Memory B cell (primary cell): ENCODE measurements at places on chromosomes 7 and 10.
A peak's percentile ranks its signal among the peaks of the same experiment; 100 is the strongest.

DNA sequence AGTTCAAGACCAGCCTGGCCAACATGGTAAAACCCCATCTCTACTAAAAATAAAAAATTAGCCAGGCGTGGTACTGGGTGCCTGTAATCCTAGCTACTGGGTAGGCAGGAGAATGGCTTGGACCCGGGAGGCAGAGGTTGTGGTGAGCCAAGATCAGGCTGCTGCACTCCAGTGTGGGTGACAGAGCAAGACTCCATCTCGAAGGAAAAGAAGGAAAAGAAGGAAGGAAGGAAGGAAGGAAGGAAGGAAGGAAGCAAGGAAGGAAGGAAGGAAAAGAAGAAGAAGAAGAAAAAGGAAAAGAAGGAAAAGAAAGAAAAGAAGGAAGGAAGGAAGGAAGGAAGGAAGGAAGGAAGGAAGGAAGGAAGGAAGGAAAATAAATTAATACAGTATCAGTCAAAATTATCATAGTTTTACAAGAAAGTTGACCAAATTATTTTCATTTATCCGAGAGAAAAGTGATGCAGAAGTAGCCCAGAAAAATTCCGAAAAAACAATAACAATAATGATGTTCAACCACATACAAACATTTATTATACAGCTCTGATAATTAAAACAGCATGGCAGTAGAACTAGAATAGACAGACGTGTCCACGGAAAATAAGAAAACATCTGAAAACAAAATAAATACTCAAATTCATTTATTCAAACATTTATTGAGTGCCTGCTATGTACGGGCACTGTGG is 292.4 kb upstream of the MKLN1 start:
- no peak for DNase-seq

GRCh38 chr10:43958071-43958432 is 309.4 kb upstream of the ZNF32 start:
- DNase-seq = no peak

- no peak for DNase-seq
These were observed 25.5 kb downstream of the ANLN start for GRCh38 chr7:36415144-36415543.

DNA sequence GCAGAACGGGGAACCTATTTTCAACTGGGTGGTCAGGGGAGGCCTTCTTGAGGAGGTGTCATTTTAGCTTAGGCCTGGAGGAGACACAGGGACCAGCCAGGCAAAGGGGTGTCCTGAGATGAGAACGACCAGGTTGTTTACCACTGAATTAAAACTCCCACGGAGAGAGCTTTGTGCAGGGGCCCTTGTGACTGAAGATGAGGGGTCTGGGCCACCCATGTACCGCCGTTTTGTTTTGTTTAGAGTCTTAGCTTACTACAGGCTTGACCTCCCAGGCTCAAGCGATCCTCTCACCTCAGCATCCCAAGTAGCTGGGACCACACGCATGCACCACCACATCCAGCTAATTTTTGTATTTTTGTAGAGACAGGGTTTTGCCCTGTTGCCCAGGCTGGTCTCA is 80.4 kb downstream of the FAM171A1 start:
- no peak for DNase-seq

DNA sequence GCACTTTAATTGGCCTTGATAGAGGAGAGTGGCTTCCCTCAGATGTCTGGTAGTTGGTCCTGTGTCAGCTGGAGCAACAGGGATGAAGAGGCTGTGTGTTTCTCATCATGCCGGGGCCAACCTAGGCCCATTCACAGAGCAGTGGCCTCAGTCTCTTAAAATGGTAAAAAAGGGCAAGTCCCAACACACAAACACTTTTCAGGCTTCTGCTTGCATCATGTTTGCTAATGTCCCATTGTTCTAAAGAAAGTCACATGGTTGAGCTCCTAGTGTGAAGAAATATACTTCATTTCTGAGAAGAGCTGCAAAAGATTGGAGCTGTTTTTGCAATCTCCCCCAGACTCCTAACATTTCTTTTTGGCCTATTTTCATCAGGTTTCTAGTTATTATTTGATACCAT is 40.6 kb upstream of the RBAK start:
- no peak for DNase-seq

DNA sequence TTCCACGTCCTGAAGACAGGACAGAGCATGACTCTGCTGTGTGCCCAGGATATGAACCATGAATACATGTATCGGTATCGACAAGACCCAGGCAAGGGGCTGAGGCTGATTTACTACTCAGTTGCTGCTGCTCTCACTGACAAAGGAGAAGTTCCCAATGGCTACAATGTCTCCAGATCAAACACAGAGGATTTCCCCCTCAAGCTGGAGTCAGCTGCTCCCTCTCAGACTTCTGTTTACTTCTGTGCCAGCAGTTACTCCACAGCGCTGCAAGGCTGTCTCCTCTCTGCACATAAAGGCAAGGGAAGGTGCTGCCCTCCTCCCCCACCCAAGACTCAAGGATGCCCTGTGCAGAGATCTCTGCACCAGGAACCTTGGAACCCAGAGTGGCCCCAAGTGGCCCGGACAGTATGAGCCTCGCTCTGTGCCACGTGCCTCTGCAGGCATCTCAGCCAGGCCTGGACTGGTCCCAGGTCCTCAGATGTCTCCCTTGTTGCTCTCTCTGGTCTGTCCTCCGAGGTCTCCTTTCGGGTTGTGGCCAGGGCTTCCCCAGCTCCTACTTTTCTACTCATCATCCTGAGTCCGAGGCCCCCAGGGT is 230.3 kb upstream of the PRSS58 start:
- no peak for DNase-seq

- DNase-seq = no peak
These were observed 13.8 kb upstream of the KMT2E start for GRCh38 chr7:105000200-105000599.

- DNase-seq = no peak
These were observed 70.1 kb downstream of the TNS3 start for GRCh38 chr7:47511699-47512370.

DNA sequence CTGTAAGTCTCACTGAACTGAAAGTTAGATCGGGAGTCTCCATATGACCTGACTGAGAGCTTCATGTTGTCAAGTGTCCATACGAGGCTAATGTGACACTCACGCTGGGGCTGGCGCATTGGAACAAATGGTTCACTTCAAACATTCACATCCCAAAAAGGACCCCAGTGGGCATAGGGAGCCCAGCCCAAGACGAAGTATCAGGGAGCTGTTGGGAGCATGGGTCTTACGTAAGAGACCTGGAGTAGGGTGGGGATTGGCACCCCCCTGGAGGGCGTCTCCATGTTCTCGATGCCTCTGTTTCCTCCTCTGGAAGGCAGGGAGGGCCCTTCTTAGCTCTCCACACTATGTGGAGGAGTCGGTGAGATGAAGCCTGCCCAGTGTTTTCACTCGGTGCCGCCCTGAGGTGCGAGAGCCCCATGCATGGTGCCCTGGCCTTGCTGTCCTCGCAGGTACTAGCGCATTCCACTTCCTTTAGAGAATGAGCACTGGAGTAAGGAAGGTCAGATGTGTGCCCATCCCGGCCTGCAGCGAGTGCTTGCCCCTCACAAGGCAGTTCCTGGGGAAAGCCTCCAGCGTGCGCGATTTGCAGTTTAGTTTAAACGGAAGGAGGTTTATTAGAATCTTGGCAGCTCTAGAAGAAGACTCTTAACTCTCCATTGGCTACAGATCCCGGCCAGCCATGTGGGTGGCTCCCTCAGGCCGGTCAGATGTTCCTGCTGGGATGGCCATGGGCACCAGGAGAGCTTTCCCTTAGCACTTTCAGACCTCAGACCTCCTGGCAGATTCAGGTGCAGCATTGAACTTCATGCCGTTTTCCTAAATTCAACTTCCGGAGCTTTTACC is 64.4 kb downstream of the PTPRE start:
- no peak for DNase-seq

DNA sequence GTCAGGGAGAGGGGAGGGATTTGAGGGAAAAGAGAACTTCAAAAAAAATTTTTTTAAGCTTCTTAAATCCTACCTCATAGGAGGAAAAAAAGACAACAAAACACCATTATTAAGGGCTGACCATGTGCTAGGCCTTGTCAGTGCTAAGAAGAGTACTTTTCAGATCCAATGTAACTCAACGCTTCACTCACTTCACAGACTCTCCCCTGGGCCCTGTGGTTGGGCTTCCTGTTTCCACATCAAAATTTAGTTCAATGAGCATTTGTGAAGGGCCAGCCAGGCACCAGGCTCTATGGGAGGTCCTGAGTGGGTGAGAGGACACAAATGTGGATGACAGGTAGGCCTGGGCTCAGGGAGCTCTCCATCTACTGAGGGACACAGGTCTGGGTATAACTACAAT is 249.8 kb downstream of the PTEN start:
- DNase-seq = no peak

GRCh38 chr7:28609608-28610007 is 197.3 kb downstream of the CREB5 start:
- no peak for DNase-seq

DNA sequence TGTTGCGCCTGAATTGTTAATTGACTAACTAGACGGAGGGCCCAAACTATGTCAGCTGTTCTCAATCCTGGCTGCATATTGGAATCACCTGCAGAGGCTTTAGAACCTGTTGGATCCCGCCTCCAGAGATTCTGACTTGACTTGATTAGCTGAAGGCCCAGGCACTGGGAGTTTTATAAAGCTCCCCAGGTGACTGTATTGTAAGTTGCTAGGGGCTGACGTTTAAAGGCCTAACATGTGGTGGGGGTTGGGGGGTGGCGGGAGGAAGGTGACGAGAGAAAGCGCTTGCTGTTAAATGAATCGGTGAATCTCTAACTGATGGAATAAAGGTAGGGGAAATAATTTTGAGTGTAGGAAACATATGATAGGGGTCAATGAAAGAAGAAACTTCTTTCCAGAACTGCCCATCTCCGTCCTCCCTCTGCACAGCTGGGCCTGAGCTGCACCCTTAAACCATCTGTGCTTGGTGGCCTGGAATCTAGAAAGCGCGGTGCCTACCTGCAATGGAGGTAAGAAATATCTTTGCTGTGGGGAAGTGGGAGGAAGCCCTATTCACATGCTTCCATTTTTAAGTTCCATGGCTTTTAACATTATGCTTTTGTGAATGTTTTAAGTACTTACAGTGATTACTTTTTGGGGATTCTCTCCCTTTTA is 225.0 kb upstream of the FAM3C start:
- DNase-seq = no peak

DNA sequence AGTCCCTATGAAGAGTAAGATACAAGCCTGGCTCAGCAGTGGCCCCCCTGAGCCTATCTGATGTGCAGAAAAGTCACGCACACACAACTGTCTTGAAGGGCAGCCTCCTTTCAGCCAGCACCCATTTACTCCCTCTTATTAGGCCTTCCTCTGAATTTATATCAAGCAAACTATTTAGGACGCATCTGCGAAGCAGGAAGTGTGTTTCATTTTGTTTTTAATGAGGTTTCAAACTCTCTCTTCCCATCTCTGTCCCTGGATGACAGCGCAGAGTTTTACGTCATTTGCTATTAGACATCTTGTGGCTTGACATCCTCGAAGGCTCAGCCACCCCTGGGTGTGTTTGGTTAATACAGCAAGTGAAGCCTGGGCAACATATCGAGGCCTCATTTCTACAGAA is 79.5 kb downstream of the CUX1 start:
- DNase-seq = no peak

- no peak for DNase-seq
These were observed 11.8 kb downstream of the SEC61G start for GRCh38 chr7:54747234-54747633.

DNA sequence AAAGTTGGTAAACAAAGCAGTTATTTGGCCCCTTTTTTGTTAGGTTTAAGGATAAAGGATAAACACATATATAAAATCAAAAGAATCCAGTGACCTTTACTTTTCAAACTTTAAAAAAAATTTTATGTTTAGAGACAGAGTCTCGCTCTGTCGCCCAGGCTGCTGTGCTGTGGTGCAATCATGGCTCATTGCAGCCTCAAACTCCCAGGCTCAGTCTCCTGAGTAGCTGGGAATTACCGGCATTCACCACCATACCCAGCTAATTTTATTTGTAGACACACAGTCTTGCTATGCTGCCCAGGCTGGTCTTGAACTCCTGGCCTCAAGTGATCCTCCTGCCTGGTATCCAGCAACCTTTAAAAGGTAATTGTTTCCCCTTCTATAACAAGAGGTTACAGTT is 31.3 kb downstream of the GNA12 start:
- DNase-seq = no peak

GRCh38 chr10:101143345-101143630 is 12.2 kb downstream of the TLX1 start:
- no peak for DNase-seq

DNA sequence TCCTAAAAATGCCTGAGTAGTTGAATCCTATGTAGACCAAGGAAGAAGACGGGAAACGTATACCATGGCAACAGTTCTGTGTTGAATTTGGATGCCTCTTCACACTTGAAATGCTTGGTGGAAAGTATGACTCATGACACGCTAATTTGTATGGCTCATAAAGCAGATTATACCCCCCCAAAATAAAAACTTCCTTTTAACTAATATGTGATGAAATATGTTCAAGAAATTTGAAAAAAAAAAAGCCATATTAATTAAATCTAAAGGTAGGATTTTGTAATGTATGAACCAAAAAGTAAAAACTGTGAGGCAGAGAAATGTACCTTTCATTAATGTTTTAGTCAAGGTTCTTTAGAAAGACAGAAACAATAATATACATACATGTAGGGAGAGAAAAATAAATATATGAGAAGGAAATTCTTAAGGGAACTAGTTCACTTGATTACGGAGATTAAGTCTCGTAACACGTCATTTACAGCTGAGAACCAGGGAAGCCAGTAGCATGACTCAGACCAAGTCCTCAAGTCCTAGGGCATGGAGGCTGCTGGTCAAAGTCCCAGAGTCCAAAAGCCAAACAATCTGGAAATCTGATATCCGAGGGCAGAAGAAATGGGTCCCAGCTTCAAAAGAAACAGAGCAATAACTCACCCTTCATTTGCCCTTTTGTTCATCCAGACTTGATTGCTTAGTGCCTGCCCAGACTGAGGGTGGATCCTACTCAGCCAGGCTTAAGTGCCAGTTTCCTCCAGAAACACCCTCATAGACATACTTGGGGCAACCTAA is 485.1 kb downstream of the SEMA3D start:
- DNase-seq = no peak

DNA sequence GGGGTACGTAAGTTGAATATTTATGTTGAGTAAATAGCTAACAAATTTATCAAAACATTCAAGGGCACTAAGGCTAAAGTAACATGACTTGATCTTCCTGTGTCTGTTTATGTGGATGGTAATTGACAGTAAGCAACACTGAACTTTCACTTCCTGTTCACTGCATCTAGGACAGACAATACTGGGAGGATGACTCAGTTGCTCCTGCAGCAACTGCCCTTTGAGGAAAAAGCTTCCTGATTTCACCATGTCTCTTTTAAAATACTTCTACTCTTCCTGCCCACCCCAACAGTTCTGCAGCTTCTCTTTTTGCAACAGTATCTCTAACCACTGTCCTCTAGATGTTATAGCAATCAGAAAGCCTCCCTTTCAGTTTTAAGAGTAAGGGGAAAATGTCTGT is 76.6 kb upstream of the HGF start:
- DNase-seq = no peak

DNA sequence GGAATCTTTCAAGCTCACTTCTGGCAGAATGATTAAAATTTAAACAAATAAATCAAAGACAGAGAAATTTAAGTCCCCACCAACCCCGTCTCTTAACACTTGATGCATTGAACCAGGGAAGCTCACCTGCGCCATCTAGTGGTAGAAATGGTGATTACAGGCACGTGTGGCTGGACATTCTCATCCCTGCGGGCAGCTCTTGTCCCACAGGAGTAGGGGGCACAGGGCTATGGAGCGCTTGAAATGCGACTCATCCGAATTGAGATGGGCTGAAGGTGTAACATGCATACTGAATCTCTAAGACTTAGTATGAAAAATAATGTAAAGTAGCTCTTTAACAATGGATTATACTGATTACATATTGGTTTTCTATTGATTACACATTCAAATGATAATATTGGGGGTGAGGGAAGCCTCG is 24.8 kb upstream of the SLIT1 start:
- DNase-seq = peak; percentile 74

- no peak for DNase-seq
These were observed 490.0 kb upstream of the LRRN3 start for GRCh38 chr7:110600956-110601355.
